ENCODE measurements at places on chromosomes 11 and 22.

DNA sequence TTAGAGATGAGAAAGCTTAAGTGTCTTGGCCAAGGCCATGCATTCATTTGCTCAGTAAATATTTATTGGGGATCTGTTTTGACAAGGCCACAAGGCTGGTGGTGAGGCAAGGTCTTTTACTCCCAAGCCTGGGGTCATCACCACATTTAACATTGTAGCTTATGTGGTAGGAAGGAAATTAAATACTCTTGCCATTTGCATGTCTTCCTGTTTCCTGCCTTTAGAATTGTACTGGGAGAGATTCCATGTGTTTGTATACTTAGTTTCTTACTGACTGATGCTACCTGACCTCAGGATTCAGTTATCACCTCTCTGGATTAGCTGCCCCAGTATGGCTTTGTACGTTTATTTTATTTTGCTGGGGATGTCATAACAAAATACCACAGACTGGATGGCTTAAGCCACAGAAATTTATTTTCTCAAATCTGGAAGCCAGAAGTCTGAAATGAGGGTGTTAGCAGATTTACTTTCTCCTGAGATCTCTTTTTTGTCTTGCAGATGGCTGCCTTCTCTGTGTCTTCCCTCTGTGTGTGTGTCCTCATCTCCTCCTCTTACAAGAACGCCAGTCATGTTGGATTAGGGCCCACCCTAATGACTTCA, 44.8 kb downstream of the SPECC1L start:
- no peak for DNase-seq

GRCh38 chr11:92284558-92284957, 59.9 kb downstream of the FAT3 start:
- no peak for DNase-seq

DNA sequence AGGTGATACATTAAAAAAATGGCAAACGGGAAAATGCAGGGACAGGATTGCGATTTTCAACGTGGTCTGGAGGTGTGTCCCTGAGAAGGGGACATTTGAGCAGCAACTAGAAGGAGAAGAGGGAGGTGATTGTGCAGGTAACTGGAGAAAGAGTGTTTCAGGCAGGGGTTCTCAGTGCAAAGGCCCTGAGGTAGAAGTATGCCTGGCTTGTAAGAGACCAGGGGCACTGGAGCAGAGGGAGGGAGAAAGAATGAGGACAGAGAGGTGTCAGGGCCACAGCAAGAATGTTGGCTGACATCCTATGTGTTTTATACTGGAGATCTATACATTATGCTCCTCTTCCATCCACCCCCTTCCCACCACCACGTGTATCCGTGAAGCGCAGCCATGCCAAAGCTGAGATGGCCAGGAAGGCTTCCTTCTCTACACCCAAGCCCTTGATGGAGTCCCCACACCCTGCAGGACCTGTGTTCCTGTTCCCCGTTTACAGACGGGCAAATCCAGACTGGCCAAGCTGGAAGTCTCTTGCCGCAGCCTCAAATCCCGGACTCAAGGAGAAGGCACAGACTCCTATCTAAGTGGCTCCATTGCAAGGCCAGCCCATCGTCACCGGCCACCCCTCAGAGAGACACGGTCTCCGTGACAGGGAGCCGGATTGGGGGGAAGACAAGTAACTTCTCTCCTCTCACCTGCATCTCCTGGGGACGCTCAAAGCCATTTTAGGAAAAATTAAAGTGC, 416.1 kb downstream of the MN1 start:
- no peak for DNase-seq

GRCh38 chr11:95469258-95469657, 238.3 kb upstream of the SESN3 start:
- DNase-seq, result no peak

DNA sequence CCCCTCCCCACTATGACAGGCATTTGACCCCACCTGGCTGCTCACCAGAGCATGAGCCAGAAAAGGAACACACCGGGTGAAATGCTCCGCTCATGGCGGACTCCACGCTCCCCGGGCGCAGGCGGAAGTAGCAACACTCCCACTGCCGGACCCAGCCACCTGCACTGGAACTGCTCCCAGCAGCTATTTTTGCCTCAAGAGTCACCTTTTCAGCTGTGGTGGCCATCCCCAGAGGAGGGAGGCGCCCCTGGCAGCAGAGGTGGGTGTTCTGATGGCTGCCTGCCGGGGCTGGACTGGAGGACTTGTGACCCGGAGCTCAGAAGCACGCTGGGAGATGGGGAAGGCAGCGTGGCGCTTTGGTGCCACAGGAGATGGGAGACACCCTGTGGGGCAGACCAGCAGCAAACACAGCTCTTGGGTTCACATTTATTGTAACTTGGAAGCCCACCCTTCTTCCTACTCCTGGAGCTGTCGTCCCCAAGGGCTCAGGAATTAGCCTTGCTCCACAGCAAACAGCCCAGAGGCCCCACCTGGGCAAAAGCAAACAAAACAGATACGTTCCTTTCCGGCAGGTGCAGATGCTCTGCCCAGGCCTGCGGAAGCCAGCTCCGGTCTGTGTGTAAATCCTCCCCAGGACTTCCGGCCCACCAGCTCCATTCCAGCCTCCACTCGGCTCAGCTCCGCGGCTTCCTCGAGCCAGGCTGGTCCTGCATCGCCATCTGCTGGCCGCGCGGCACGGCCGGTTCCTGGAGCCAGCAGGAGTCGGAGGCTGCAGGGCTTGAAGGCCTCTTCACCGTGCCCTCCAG, 3.7 kb downstream of the RPS19BP1 start:
- DNase-seq, result peak; percentile 74

DNA sequence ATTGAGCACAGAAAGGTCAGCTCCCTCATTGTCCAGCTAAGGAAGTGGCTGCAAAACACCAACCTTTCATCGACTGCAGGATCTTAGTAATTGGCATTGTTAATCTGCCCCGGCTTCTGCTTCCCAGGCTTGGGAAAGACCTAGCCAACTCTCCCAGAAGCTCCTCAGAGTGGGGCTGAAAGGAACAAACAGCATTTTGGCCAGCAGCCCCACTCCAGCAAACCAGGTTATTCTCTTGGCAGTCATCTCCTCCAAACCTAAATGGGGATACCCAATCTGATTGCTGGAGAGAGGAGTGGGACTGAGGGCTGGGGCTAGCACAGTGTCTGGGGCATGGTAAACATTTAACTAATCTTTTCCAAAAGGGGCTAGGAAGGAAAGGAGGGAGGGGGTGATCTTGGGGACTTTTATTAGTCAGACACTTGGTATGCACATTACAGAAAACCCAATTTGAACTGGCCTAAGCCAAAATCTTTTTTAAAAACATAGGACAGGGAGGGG, 294.4 kb downstream of the MN1 start:
- DNase-seq, result no peak

- no peak for DNase-seq
These were observed 787 bp downstream of the SMDT1 start for GRCh38 chr22:42080287-42080686.

GRCh38 chr11:94031625-94032024, 10.5 kb downstream of the HEPHL1 start:
- no peak for DNase-seq

- no peak for DNase-seq
These were observed 353.7 kb downstream of the METTL15 start for GRCh38 chr11:28461846-28462245.

- DNase-seq, result no peak
These were observed 49.9 kb upstream of the LMO1 start for GRCh38 chr11:8313504-8314090.

GRCh38 chr11:36257351-36257750, 31.9 kb downstream of the COMMD9 start:
- no peak for DNase-seq

- DNase-seq, result no peak
These were observed 9.7 kb upstream of the SOX10 start for GRCh38 chr22:37994049-37994448.

DNA sequence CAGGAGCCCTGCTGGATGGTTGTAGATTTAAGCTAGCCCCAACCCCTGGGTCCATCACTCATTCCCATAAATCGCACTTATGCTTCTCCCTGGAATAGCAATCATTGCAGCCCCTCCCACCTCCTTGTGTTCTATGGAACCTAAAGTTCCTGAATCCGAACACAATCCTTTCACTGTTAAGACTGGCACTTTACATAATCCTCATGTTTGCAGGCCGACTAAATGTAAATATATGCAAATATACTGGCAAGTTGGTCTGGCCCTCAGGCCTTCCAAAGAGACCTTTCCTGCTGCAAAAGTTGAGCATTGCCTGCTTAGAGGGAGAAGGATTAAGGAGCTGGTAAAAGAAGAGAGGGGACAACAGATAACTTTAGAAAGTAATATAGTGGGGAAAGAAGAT, 892.9 kb downstream of the OPCML start:
- DNase-seq, result no peak

DNA sequence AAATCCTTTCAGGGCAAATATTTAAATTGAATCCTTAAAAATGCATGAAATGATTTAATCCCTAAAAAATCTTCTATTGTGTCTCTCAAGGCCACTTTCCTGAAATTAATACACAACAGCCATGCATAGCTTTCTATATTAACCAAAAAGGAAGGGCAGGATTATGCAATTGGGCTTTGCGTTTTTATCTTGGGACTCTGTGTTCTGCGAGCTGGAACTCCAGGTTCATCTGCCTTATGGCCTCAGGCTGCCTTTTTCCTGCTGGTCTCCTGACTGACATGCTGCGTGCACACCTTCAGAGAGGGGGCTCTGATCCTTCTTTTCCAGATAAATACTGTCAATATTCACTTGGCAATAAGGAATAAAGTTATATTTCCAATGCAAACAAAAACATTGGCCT, 141.7 kb upstream of the GRIA4 start:
- DNase-seq, result no peak

- no peak for DNase-seq
These were observed 58.5 kb downstream of the GUCY1A2 start for GRCh38 chr11:106959800-106960199.

GRCh38 chr11:10379426-10379825, 74.6 kb downstream of the ADM start:
- no peak for DNase-seq

GRCh38 chr22:37070744-37071143, 19.2 kb downstream of the KCTD17 start:
- no peak for DNase-seq

DNA sequence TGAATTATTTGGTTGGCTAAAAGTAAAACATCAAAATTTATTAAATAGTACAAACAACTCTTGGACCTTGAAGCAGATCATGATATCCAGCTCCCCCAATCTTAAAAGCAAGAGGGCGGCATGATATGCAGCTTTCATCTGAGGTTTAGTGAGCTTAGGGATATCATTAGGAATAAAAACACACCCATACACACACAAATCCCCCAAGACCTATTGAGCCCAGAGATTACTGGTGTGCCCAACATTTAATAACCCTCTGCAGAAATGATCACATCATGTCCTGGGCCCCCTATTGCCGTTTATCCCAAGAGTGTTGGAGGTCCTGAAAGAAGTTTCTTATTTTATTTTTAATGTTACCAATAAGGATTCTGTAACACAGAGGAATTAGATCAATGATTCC, at the start of gene OR8D1:
OR8D1 (minus strand) TSS at position 101 of the 400 bp plus-strand sequence. CDS start 3,183 bp downstream, outside the sequence.
- DNase-seq, result no peak

DNA sequence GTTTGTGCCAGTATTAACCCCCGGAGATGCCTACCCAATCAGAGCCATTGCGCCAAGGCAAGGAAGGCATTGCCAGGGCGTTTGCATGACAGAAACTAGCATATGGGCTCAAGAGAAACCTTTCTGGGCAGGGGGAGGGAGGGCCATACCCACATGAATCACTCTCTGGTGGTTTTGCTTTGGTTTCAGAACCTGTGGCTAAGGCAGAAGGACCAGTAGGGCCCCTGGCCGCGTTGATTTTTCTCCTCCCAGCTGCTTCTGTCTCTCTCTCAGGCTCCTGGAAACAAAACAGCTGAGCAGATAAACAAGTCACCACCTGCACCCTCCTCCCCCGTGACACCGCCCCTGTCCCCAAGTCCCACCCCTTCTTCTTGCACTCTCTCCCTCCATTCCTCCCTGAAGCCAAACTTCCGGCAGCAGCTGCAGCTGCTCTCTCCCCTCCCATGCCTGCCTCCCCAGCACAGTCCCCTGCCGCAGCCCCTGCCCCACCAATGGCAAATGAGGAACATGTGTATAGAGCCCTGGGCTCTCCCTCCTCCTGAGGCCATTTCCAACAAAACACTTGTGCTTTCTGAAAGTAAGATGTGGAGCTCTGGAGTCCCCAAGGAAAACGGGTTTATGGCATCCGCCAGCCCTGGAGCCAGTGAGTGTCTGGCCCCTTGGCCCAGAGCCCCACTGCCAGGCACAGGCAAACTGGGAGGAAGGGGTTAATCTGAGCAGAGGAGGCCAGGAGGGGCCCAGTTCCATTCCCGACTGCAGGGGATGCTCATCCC, 39.0 kb upstream of the ADA2 start:
- DNase-seq, result no peak

- DNase-seq, result no peak
These were observed 12.9 kb downstream of the MPEG1 start for GRCh38 chr11:59199546-59200422.

GRCh38 chr11:128057786-128058395, 529.5 kb downstream of the ETS1 start:
- no peak for DNase-seq

DNA sequence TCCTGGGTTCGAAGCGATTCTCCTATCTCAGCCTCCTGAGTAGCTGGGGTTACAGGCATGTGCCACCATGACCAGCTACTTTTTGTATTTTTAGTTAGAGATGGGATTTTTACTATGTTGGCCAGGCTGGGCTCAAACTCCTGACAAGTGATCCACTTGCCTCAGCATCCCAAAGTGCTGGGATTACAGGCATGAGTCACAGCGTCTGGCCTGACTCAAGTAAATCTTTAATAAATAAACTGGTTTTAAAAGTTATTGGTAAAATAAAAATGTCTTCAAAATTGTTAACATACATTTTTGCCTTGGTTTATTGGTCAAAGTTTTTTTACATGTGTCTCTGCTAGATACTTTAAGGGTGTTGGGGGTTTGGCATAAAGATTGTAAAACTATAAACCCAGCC, 7.3 kb upstream of the PES1 start:
- no peak for DNase-seq

GRCh38 chr22:46436595-46437175, 100.7 kb downstream of the CELSR1 start:
- DNase-seq, result no peak

DNA sequence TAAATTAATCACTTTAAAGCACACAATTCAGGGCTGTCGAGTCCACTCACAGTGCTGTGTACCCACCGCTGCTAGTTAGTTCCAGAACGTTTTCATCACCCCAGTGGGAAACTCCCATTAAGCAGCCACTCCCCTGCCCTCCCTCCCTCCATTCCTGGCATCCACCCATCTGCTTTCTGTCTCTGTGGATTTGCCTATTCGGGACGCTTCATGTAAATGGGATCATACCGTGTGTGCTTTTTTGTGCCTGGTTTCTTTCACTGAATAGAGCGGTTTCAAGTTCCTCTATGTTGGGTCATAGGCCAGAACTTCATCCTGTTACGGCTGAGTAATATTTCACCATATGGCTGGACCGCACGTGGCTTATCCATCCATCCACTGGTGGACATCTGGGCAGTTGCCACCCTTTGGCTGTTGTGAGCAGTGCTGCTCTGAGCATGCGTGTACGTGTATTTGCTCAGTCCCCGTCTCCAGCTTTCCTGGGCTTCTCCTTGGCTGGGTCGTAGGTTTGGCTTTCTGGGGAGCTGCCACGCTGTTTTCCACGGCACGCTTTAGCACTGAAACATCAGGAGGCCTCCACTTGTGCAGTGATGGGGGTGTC, 30.1 kb downstream of the ARHGAP8 start:
- DNase-seq, result no peak

DNA sequence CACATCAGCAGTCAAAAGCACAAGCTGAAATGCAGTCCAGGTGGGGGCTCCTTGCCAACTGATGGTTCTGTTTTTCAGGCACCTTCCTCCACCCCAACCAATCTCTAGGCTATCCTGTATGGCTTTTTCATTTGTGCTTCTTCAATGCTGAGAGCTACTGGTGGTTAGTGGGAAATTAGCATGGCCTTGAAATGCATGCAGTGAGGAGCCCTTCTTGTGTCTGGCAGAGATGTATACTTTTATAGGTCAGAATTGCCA, 167.4 kb downstream of the NAV2 start:
- no peak for DNase-seq

Measured in GF-D8 (cell line).